ENCODE measurements at places on chromosomes 3 and 15. TPM values are rescaled to one million over a fixed set of nuclear protein-coding genes. Genes with fewer than 3 reads are reported as not detected.
A peak's percentile ranks its signal among the peaks of the same experiment; 100 is the strongest.

DNA sequence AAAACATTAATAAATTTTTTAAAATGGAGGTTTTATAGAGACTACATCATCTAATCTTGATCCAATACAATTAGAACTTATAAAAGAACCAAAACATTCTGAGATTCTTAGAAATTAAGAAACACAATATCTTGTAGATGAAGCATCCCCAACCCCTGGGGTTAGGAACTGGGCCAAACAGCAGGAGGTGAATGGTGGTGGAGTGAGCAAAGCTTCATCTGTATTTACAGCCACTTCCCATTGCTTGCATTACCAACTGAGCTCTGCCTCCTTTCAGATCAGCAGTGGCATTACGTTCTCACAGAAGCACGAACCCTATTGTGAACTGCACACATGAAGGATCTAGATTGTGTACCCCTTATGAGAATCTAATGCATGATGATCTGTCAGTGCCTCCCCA lies 36.3 kb downstream of the KNL1 start:
- DNase-seq, result no peak

DNA sequence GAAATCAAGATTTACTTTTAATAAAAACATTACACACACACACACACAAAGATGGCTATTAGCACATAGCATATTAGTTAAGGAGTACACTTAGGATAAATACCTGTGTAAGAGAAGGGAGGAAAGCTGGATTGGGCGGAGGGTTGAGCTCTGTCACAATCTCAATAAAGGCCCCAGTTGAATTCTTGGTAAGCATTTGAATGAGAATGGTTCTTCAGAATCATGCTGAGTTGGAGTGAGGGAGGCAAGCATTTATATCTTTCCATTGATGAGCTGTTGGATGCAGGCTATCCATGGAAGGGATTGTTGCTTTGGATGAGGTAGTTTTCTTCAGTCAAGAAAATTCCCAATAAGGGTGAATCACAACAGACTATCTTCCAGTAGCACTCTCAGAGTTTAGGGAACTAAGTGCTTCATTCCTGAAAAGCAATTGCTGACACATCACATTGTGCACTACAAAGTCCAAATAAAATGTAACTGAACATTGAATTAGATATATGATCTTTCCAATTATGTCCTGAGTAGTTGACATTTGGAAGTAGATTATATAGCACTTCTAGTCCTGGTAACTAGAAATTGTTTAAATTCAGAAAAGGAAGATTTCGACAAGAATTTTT lies 95.7 kb downstream of the SUCNR1 start:
- no peak for DNase-seq

DNA sequence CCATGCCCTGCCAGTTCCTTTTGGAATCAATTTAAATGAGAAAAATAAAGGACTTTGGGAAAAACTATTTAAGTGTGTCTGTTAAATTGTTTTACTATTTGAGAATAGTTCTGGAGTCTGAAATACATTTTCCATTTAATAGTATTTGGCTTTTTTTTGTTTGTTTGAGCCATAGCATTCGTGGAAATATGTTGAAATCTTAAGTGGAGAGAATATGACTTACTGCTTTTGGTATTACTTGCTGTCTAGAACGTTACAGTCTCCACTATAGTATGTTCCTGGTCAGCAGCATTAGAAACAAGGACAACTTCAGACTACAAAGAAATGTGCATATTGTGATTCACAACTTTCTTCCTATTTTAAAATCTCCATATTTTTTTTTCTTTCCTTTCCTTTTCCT lies 179.4 kb downstream of the GHSR start:
- no peak for DNase-seq

GPR27 gene
- 0.10 TPM for total RNA-seq

GOLGA6L7 gene
- total RNA-seq, result not detected

RHOV gene
- total RNA-seq, result not detected

DNA sequence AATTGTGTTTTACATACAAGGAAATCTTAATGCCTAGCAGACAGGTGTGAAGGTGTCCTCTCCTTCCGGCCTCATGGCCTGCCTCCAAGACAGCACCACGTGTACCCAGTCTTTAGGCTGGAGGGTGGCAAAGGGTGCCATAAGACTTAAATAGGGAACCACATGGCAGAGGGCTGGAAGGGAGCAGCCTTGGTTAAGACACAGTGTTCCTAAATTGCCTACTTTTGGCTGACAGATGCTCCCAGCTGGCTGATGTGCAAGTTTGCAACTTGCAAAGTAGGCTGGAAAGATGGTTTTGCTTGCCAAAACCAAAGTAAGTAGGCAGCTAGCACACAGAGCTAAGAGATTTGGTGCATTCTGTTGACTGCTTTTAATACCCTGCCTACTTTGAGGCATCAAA lies 45.2 kb downstream of the CCNB2 start:
- no peak for DNase-seq

DNA sequence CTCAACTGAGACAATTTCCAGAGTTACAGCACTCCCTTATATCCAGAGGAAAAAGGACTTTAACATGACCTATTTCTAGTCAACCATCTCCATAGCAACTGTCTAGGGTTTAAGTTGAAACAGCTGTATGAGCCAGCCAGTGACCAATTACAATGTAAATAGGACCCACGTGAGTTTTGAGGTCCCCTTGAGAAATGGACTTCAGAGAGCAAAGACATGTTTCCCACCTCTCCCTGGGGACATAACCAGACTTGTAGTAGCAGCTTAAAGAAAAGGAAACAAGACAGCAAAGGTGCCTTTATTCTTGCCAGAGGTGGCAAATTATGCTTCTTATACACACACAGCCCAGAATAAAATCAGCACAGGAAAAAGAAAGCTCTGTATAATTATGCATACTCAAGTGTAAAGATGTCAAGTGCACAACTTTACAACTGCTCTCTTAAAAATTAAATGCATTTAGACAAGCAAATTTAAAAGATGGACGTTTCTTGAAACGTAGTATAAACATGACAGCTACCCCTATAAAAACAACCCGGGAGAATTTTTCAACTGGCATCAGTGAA lies 40.2 kb downstream of the SUMF1 start:
- DNase-seq, result no peak

FBXL22 gene
- total RNA-seq, result 0.53 TPM

NPRL2 gene
- 15.6 TPM for total RNA-seq

SNX1 gene
- total RNA-seq, result 66.2 TPM

DNA sequence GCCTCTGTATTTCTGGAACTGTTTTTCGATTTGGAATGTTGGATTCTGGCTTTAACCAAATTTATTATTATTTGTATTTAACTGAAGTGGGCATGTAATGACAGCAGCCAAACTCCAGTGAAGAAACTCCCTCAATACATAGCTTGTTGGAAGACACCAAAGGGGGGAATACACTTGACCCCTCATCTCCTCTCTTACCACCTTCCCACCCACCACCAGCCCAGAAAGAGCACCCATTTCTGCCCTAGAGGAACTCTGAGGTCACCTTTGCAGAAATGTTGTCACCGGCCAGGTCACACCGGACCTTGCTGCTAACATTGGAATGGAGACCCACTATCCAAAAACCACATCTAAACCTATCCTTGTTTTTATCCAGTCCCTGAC lies 58.6 kb upstream of the CA12 start:
- DNase-seq, result no peak

- DNase-seq, result no peak
Observed at GRCh38 chr15:81304226-81304625, 19.7 kb downstream of the STARD5 start.

SPINT1 gene
- 1.6 TPM for total RNA-seq

ATP13A4 gene
- total RNA-seq, result 1.2 TPM

C3orf85 gene
- 11.4 TPM for total RNA-seq

GRCh38 chr3:29555590-29555989 lies 274.7 kb downstream of the RBMS3 start:
- DNase-seq, result no peak

GRCh38 chr3:64687781-64688604 lies at the start of gene ADAMTS9:
ADAMTS9 (minus strand) TSS chr3:64688000; CDS start chr3:64687657, 343 bp downstream.
- peak; percentile 50 for DNase-seq

GRCh38 chr3:123365450-123366143 lies 83.3 kb downstream of the ADCY5 start:
- DNase-seq, result no peak

STRIT1 gene
- total RNA-seq, result not detected

DNA sequence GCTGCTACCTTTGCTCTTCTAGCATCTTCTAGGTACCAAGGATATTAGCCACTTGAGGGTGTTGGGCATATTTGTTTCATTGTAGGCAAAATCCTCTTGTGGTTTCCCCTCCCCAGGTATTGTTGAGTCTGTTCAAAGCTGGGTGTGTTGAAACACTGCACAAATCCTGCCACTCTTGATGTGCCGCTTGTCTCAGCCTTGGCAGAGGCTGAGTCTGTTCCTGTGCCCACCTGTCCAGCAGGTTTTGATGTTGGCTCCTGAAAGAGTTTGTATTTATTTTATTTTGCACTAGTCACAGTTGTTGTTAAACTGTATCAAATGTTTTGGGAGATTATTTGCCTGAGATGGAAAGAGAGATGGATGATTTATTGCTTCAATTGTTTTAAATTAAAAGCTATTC lies 136.2 kb downstream of the USP13 start:
- no peak for DNase-seq

- DNase-seq, result no peak
Observed at GRCh38 chr3:42666577-42666998, 13.1 kb downstream of the ZBTB47 start.
